ENCODE measurements at places on chromosomes 12 and 14.

- DNase-seq, result no peak
These were observed 189.0 kb upstream of the CCND2 start for GRCh38 chr12:4084573-4084972.

DNA sequence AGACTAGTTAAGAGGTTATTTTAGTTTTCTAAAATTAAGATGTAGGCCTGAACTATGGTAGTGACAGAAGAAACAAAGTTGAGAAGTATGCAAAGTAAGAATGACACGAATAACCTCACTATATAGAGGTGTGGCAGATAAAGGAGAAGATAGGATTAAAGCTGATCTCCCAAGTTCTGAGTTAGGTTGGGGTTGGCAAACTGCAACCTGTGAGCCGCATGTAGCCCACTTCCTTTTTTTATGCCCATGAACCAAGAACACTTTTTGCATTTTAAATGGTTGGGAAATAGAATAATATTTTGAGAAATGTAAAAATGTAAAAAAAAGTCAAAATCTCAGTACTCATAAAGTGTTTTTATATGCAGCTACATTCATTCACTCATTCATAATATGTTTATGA lies 34.3 kb downstream of the KTN1 start:
- no peak for DNase-seq

DNA sequence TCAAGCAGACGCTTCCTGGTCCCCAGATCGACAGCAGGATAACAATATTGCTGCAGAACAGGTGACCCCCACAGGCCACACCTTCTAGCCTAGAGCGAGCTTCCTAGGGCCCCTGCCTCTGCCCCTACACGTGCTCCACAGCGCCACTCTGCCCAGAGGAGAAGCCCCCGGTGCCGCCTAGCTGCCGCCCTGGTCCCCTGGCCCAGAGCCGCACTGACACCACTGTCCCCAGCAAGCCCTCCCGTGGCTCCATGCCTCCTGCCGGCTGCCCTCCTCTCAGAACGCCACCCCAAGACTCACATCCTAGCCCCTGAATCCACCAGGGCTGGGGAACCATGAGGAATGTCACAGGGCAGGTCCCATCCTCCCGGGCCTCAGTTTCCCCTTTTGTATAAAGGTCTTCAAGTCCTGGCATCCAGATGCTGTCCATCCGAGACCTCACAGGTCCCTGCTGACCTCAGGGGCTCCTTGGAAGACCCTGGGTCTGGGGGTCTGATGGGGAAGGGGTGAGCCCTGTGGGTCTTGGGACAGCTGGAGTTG lies 31.0 kb downstream of the JAG2 start:
- DNase-seq, result no peak

DNA sequence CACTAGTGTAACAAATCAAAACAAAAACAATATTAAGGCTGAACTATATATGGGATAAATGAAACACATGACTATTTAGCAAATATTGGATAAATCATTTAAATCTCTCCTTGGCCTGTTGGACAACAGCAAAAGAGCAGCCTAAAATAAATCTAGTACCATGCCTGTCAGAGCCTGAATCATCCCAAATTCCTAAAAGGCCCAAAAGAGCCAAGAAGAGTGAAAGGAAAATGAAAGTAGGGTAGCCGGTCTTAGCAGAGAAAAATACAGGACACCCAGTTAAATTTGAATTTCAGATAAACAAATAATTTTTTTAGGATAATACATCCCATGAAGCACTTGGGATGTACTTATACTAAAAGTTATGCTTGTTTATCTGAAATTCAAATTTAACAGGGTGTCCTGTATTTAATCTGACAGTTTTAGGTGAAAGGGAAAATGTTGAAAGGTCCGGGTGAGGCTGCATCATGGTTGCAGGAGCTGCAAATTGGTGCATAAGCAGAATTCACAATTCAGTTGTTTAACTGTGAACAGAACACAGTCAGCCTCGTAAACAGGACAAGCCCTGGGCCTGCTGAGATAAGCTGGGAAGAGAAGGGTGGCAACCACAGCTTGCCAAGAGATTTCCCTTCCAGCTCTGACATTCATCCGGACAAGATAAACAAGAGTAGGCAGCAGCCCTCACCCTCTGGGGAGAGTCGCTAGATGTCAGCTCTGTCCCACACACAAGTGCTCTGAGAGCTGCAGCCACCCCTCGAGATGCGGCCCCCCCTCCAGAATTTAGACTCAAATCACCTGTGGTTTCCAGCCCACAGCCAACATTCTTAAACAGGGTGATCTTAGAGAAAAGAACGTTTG lies 30.3 kb downstream of the DMAC2L start:
- peak; percentile 46 for DNase-seq

- DNase-seq, result peak; percentile 48
These were observed 23.2 kb downstream of the BORCS5 start for GRCh38 chr12:12379831-12380730.

DNA sequence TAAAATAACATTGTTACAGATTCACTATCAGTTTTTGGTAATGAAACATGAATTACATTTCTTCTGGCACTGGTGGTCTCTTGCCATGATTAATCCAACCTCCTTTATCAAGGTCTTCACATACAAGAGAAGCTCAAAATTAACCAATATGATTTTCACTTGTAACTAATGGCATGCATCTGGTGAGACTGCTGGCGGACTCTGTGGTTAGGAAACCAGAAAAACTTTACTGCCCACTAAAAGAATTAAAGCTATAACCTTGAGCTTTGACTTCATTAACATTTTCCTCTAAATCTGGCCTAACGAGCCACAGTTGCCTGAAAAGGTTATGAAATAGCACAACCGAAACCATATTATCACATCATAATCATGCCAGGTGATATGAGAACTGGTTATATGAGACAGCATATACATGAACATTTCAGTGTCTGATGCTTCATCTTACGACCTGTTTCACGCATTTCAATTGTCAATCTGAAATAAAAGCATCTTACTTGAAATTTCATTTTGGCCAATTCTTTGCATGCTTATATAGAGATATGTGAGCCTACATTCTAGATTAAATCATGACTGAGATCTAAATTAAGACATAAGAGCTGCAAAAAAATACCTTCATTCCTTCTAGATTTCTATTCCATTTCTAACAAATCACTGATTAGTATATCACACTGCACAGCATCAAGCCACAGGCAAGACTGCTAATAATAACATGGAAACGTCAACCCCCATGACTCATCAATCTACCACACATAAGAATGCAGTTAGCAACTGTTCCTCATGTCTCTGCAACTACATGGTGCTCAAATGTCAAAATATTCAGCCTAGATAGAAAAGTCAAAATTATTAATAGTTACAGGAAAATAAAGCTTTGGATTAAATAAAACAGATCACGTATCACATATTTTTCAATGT lies 89.3 kb downstream of the OSBPL8 start:
- peak; percentile 14 for DNase-seq

GRCh38 chr14:75283833-75284563 lies 5.4 kb downstream of the FOS start:
- DNase-seq, result no peak

GRCh38 chr12:49671031-49671765 lies 36.0 kb downstream of the FMNL3 start:
- DNase-seq, result peak; percentile 47

DNA sequence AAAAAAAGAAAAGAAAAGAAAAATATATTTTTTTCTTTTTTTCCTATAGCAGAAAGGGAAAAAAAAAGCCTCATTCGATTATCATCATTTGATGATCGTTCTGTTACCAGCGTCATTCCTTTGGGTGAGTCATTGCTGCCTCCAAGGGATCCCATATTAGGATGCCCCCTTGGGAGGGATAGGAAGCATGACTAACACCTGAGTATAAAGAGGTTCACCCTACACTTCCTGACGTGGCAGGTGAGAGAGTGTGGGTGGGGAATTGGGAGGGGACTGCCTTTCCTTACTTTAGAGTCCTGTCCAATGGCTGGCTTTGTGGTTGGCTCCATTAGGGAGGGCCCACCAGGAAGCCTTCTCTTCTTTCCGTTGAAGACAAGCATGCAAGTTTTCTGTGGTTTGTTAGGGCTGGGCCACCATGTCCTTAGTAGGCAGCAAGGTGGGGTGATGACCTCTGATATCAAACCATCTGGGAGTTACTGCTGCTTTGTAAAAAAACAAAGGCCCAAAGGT lies 56.1 kb upstream of the FUT8 start:
- no peak for DNase-seq

DNA sequence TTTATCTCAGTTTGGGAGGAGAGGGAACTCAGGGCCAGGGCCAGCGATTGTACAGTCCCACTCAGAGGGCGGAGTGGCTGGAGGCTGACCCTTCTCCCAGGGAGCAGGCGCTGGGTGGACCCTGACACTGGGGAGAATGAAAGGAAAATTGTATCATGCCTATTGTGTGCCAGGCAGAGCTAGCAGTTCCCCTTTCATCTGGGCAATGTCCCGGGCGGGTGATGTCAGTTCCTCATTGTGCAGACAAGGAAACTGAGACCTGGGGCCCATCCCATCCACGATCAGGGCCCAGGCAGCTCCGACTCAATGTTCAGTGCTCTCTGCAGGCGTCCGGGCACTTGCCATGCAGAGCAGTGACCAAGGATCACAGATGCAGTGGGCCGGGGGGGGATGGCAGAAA lies 101.9 kb upstream of the RTL1 start:
- no peak for DNase-seq

DNA sequence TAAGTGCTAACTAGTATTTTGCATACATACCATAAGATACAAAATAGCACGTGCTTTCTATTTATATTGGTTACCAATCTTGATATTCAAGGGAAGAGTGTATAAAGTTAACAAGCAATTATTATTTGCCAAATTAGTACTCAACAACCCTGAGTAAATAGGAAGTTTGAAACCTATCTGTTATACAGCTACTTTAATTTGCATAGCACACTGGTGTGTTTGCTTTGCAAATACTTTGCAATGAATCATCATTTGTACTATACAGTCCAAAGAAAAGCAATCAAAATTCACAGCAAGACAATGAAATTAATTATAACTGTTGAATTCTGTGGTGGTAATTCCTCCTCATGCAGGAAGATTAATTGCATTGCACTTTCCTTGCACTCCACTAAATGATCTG lies 469.1 kb downstream of the PRKD1 start:
- no peak for DNase-seq

DNA sequence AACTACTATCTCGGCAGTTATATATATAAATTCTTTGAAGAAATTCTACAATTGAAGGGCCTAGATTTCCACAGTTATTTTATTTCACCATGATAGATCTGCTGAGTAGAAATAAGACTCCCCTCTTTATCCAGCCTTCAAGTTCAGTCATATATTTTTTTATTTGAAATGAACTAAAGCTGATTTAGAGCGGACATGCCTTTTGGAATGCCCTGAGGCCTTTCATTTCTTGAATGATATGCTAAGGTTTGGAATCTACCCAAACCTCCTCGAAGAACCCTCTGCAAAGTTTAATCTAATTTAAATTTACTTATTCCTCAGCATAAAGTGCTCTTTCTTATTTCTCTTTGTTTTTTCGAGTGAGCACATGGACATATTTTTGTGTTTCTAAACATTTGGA lies 15.1 kb downstream of the SIX1 start:
- DNase-seq, result no peak
